ENCODE measurements at places on chromosomes 11 and 22.

- DNase-seq: no peak
Measured at GRCh38 chr11:774873-775592, 2.3 kb downstream of the GATD1 start.

GRCh38 chr11:88340366-88340935 lies 2.9 kb upstream of the CTSC start:
- no peak for DNase-seq

DNA sequence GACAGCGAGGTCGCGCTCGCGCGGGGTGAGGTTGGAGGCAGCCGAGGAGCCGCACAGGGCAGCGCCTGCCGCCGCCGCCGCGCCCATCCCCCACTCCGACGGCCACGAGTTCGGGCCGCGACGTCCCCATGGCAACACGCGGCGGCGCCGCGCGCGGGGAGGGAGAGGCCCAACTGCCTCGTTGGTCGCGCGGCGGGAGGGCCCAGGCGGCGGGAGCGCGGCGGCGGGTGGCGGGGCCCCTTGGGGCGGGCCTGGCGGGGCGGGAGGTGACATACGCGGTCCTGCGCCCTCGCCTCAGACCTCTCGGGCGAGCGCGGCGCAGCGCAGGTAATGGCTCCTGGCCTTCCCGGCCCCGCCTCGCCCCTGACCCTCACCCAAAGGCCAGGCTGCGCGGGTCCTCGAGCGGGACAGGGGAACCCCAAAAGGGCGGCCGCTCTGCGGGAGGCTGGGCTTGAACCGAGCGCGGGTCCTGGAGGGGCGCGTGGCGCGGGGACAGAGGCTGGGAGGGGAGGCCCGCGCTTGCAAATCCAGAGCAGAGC lies at the start of gene DEUP1:
Gene DEUP1 (plus strand): TSS at position 297 of the 539 bp plus-strand sequence. CDS start 1,518 bp downstream, outside the sequence.
- DNase-seq: no peak

DNA sequence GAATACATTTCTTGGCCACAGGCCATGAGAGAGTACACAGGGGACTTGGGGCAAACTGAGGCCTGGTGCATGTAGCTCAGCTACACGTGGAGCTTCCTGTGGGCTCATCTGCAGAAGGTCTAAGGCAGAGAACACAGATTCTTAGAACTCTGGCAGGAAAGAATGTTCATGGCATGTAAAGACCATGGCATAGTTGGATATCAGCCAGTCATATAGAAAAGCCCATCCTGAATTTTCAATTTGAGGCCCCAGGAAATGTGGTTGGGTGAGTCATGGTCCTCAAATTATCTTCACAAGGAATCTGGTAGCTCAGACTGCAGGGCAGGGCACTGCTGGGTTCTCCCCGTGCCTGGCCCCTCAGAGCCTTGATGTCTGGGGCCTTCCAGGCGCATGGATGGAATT lies 13.7 kb upstream of the ST3GAL4 start:
- DNase-seq: peak; percentile 45

DNA sequence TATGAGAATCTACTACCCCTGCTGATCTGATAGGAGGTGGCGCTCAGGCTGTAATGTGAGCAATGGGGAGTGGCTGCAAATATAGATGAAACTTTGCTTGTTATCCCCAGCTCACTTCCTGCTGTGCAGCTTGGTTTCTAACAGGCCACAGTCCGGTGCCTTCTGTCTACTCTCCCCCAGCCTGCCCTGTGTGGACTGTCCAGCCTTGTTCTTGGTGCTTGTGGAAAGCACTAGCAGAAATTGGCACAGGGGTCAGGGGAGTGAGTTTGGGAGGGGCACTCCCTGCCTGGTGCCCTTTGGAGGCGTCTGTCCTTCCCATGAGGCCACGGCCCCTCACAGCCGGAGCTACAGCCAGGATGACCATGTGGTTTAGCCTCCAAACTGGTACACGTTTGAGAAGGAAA lies 14.3 kb downstream of the MOV10L1 start:
- no peak for DNase-seq

GRCh38 chr22:49765091-49765771 lies 62.4 kb downstream of the BRD1 start:
- DNase-seq: no peak

DNA sequence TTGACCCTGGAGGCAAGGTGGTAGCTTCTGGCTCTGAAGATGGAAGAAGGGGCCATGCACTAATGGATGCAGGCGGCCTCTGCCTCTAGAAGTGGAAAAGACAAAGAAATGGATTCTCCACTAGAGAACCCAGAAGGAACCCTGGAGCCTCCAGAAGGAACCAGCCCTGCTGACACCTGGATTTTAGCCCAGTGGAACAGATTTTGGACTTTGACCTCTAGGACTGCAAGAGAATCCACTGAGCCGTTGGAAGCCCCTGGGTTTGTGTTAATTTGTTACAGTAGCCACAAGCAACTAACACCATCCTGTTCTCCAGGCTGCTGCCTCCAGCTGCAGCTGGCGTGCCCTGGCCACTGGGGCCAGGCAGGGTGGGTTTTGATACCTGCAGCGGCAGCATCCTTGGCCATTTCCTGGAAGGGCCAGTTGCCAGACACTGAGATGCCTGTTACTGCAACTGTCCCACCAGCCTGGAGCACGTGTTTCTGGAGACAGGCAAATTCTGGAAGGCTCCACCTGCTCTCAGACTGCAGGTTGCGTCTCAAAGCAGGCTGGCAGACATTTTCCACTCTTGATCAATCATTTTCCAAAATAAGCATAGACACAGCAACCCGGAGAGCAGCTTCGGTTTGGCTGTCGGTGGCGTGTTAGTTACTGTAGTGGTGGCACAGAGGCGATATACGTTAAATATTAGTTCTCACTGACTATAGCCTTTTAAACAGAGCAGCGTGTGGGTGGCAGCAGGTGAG lies 76.8 kb upstream of the PARVG start:
- no peak for DNase-seq

DNA sequence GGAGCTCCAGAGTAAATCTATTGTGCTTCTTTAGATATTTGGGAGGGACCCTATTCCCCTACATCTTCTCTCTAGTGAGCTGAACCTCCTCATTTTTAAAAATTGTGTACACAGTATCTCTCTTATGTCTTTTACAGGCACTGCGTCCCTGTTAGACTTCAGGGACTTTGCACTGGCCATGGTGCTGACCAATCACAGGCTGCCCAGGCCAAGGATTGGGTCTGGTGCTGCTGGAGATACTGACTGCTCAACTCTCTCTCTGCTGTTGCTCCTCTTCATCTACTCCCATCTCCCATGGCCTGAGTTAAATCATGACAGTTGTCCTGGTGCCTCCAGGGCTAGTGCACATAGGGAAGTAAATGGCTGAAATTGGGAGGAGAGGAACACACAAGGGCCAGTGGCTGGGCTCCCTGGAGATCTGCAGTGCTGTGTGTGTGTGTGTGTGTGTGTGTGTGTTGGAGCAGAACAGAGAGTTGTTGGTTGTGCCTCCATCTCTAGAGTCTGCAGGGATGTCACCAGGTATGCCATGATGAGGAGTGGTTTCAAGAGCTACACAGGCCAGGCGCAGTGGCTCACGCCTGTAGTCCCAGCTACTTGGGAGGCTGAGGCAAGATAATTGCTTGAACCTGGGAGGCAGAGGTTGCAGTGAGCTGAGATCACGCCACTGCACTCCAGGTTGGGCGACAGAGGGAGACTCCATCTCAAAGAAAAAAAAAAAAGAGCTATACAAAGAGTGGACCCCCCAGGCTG lies 155.3 kb downstream of the ST3GAL4 start:
- DNase-seq: no peak

DNA sequence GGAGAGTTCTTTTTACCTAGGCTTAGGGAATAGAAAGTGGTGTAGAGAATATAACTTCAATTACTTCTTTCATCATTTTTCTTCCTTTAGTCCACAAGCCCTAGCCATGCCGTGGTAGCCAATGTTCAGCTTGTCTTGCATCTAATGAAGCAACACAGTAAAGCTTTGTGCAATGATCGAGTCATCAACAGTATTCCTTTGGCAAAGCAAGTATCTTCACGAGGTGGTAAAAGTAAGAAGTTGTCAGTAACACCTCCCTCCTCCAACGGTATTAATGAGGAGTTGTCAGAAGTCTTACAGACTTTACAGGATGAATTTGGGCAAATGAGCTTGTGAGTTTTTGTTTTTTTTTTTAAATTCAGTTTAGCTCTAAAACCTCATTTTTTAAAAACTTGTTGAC lies 37.4 kb downstream of the CEP57 start:
- no peak for DNase-seq

DNA sequence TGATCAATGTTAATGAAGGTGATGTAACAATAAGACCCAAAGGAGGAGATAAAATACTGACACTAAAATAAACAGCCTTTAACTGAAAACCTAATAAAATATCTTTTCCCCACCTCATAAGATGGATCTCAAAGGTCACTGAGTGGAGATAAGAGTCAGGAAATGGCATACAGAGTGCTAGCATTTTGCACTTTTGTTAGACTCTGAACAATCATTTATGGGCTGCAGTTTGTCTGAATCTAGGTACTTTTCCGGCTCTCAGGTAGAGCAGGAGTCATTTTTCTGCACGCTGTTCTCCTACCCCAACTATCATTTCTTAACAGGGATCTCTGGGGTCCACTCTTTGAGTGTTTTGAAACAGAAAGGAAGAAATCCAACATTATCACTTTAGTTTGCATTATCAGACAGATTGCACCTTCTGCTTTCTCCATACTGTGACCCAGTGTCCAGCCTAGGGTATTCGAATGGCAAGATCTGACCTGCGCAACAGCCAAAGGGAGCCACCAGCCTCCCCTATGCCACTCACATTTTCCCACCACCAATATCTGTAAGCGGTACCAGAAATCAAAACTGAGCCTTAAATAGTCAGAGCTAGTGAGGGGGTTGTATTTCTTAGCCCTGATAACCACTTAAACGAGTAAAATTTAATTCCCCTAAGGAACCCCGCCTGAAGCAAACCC lies 863 bp downstream of the SIAE start:
- DNase-seq: no peak

GRCh38 chr11:87908086-87908485 lies 267.2 kb downstream of the RAB38 start:
- no peak for DNase-seq

- DNase-seq: no peak
Measured at GRCh38 chr22:46610356-46610755, 9.8 kb upstream of the GRAMD4 start.

GRCh38 chr11:69492201-69492991 lies 10.9 kb downstream of the LINC01488 start:
- DNase-seq: no peak

GRCh38 chr11:9380773-9381172 lies 3.7 kb upstream of the IPO7 start:
- no peak for DNase-seq

- no peak for DNase-seq
Measured at GRCh38 chr11:85855341-85855656, at the start of gene CCDC83. CCDC83 (plus strand) TSS chr11:85855383; CDS start chr11:85865124, 9,741 bp downstream.

GRCh38 chr11:72741849-72742512 lies 10.2 kb downstream of the ARAP1 start:
- no peak for DNase-seq

DNA sequence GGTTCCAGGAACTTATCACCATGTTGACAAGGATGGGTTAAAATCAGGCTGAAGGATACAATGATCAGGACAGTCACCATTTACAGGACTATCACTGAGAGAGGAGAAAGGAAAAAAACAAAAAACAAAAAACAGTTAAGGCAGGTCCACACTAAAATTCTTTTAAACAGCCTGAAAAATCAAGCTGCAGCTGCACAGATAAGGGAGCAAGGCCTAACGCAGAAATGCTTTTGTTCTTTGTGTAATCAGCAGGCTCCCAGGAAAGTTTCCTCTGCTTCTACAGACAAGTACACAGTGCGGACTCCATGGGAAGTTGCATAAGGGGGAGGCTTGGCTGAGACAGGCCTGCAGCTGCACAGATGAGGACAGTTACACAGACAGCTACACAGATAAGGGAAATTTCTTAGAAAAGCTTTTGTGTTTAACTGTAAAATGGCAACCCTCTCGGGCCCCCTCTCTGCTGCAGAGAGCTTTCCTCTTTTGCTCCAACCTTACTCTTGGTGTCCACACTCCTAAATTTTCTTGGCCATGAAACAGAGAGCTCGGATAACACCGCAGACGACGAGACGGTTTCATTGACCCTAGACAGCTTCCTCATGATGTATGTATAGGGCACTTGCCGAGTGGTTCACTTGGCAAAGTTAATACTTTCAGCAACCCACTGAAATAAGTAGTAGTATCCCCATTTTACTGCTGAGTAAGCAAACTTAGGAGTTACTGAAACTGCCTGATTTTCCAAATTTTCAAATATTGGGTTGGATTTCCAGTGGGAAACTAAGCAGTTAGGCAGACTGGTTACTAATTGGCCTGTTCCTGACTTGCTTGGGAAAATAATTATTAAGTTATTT lies 45.5 kb downstream of the PIWIL3 start:
- DNase-seq: peak; percentile 47

DNA sequence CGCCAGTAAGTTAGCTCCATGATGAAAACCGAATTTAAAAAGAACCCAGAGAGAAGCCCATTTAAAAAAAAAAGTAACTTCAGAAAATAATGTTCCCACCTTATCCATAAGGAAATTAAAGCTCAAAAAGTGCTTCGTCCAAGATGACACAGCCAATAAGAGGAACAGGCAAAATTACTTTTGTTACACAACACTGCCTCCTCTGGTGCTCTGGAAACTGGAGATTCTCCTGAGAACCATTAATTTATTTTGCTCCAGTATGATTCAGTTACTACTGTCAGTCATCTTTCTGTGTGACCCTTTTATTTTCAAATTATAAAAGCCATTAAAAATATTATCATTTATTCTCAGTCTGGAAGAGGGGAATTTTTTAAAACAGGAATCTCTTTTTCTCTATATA lies 2.0 kb downstream of the IFT27 start:
- peak; percentile 29 for DNase-seq

DNA sequence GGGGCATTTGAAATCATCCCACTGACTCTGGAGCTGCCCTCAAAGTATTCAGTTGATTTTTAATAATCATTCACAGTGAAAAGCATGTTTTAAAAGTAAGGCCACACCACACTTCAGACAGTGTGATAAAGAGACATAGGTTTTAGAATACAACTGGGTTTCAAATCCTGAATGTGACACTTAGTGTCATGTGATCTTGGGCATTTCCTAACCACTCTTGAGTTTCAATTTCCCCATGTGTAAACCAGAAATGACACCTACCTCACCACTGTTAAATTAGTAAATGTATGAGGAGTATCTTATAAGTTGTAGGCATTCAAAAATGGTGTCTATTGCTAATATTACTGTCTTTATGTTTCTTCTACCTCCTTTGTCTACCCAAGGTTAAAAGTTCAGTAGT lies 5.4 kb downstream of the TMEM123 start:
- DNase-seq: no peak

- no peak for DNase-seq
Measured at GRCh38 chr11:6928916-6929315, 2.7 kb downstream of the ZNF215 start.

DNA sequence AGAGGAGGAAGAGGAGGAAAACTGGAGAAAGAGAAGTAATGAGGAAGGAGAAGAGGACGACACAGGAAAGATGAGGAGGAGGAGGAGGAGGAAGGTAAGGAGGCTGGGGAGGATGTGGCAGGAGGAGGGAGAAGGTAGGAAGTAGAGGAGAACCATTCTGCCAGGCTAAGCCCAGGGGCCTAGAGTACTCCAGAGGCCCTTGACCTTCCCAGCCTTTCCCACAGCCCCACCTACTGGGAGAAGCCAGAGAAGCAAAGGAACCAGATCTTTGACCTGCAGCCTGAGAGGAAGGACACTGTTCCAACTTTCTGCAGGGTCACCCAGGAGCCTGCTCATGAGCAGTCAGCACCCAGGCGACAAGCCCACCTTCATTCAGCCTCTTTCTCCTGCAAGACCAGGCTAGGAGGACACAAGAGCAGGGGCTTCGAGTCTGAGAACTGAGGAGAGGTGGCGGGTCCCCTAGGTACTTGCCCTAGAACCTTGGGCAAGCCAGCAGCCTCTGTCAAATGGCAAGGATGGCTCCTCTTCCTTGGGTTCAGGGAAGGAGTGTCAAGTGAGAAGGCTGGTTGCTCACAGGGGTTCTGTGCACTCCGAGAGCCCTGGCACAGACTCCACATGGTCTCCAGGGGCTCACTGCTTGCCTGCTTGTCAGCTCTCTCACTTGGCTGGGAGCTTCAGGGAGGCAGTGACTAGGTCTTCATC lies 27.9 kb upstream of the OAF start:
- DNase-seq: no peak
